Left forelimb (tissue), 1 donor: ENCODE measurements at places on chromosomes 11 and 22.

DNA sequence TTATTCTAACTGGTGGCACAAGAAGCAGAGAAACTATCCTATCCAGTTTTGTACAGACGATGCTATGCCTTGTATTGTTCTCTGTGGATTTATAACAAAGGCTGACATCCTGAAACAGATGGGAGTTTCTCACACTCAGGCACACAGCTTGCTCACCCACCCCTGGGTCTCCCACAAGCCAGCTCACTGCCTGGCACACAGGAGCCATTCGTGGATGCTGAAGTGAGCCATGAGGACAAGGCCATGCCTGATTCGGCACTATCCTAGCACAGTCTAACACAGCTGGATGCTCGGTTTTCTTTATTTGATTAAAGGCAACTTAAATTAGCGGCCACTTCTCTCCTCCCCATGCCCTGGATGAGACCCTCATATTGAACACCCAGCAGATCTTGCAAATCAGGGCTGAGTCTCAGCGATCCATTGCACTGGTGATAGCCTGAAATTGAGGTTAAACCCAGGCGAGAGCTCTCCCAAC is 25.7 kb upstream of the TMPRSS4 start:
- no peak for DNase-seq

- no peak for DNase-seq
Observed at GRCh38 chr22:40757071-40757470, 62.1 kb downstream of the SLC25A17 start.

DNA sequence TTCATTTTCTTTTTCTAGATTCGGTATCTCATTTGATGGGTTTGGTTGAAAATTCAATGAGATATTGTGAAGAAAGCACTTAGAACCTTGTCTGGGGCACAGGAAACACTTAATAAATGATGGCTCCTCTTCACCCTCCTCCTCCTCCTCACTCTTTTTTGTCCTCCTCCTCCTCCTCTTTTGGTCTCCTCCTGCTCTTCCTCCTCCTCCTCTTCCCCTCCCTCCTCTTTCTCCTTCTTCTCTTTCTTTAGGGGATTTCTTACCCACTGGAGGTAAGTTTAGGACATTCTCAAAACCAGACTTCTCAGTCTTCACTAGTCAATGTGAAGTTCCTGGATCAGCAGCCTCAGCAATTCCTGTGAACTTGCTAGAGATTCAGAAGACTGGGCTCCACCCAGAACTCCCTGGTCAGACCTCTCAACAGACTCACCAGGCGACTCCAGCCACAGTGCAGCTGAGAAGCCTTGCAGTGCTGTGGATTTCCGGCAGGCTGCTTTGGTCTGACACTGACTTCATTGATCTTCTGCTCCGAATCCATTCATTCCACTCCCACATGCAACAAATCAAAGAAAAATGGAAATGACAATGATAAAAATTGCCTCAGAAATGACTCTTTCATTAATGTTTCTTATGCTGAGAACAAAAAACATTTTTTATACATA is 368.6 kb upstream of the B3GAT1 start:
- DNase-seq: no peak

- DNase-seq: no peak
Observed at GRCh38 chr11:116842117-116842516, 4.7 kb upstream of the APOA1 start.

GRCh38 chr22:26416670-26417276 is 12.3 kb upstream of the ASPHD2 start:
- DNase-seq: peak; percentile 79

GRCh38 chr11:69333149-69333710 is 39.3 kb downstream of the MYEOV start:
- peak; percentile 17 for DNase-seq

DNA sequence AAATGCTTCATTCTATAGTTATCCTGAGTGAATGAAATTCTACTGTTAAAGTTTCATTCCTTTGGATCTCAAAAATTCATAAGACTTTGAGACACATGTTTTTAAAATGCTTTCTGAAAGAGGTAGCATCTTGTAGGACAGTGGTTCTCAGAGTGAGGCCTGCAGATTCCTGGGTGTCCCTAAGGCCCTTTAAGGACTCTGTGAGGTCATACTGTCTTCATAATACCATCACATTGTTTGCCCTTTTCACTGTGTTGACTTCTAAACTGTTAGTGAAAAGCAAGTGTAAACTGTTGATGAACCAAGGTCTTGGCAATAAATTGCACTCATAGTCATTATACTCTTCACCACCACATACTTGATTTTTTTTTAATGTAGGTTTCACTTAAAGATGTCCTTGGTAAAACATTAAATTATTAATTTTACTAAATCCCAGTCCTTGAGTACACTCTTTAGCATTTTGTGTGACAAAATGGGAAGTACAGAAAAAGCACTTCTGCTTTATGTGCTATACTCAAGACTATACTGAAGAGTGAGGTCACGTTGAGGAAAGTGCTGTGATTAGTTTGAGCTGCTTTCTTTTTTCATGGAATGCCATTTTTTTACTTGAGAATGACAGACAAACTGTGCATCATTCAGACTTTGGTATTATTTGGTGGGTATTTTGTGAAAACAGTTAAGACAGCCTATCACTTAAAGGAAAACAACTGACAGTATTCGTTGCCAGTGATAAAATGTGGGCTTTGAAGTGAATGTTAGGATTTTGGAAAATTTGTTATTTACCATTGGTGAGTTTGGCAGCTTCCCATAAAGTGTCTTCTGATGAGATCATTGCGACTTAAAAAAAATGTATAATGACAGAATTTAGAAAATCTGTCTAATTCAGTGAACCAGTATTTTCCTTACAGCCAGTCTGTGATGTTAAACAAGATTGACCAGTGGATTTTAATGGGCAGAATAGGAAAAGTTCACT is 61.1 kb downstream of the SPECC1L start:
- DNase-seq: no peak
